ENCODE measurements at places on chromosomes 2 and 18.

- DNase-seq = peak; percentile 40
Observed at GRCh38 chr2:215830304-215830703, 183.0 kb downstream of the MREG start.

DNA sequence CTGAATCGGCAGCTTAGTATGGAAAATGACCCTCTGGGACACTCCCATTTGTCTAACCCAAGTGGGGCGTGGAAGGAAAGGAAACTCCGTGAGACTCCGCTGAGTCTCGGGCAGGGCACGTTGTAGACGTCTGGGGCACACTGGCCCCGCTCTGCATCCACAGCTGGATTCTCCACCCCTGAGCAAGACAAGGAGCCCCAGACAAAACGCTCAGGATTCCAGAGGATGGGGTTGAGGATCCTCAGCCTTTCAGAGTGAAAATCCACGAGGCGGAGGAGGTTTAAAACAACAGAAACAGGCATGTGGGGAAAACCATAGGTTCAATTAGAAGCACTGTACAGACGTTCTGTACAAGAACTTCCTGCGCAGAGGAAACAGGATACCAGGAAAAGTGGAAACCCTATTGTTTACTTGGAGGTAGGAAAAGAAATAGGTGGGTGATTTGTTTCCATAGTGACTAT, 124.9 kb upstream of the ZNF236 start:
- DNase-seq = no peak

GRCh38 chr2:9549420-9549819, 6.2 kb downstream of the ADAM17 start:
- no peak for DNase-seq

DNA sequence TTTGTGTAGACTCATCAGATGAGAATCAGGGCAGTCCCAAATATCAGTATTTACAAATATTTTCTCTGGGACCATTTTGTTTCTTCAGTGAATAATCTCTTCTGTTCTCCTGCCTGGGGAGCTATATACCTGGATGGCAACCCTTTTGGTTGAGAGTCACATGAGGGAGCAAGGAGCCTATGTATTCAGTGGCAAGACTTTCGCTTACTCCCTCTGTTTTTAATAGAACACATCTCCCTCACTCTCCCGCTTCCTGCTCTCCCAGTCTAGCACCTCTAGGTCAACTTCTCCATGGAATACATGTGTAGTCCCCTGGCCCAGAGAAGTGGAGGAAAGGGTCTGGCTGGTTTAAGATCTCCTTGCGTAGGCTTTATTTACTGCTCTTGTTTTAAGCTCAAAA, 600.3 kb downstream of the CCDC85A start:
- DNase-seq = no peak

DNA sequence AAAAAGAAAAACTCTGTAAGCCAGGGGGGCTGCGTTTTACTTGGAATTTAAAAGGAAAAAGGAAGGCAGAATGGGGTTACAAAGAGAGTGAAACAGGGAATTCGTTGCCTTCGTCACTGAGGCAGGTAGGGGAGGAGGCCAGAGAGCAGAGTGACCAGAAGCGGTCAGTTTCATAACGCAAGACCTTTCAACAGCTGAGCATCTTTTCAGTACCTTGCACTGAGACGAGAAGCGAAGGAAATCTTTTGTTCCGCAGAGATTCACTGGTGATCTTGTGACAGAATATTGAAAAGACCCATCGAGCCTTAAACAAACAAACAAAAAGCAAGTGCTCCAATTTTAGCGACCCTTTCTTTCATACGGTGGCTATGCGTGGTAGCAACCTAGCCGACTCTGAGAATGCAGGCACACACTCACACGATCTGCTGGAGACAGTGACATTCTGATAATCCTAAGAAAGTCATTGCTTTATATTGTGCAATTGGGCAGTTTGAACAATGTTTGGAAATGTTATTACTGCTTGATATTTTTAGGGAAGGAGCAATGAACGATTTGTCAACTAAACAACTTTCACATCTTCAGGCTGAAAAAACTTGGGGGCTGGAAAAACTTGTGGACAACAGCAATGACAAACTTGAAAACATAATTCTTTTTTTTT, 93.8 kb upstream of the ODC1 start:
- DNase-seq = no peak

GRCh38 chr2:142915502-142915901, 38.0 kb downstream of the KYNU start:
- DNase-seq = no peak
